ENCODE measurements at places on chromosomes 2 and 18.

DNA sequence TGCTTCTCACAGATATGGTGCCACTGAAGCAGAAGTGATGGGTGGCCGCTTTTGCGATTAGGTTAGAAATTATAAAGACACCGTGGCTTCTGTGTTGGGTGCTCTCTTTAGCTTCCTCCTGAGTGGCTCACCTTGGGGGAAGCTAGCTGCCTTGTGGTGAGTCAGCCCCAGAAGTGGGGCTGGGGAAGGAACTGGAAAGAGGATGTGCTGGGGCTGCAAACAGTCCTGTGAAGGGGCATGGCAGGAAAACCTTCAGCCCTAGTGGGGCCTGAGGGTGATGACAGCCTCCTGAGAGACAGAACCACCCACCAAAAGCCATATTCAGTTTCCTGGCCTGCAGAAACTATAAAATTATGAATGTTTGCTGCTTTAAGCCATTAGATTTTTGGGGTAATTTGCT is 8.9 kb upstream of the ASB18 start:
- no peak for DNase-seq

- no peak for DNase-seq
Observed at GRCh38 chr2:6372317-6372901, 493.3 kb downstream of the CMPK2 start.

- no peak for DNase-seq
Observed at GRCh38 chr2:79910643-79911042, 393.9 kb downstream of the LRRTM1 start.

DNA sequence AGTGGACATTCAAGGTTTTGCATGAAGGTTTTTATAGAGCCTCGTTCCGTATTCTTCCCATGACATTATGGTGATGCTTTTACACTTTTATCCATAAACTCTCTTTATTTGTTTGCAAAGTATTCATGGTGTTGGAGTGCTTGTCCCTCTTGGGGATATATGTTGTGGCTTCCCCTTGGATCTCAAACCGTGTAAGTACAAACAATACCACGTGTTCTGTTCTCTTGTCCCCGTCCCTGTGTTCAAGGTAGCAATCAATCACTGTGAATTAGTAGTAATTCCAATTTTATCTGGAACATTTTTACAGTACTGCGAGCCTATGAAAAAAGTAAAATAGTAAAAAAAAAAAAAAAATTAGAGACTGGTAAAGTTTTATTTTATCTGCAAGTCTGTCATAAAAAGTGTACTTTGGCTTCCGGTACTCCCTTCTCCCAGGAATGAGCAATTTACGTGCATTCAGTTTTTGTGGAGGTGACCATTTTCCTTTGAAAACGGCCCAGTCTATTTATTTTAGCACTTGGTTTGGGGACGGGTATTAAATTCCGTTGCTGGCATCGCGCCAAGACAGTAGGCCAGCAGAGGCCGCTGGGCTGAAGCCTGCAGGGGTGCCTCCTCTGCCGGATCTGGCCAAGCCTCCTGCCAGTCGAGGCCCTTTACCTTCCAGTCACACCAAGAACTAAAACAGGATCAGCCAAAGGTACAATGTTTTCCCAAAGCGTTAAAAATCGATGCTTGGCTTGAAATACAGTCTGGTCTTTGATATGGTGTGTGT is 175.7 kb downstream of the SOCS6 start:
- no peak for DNase-seq

DNA sequence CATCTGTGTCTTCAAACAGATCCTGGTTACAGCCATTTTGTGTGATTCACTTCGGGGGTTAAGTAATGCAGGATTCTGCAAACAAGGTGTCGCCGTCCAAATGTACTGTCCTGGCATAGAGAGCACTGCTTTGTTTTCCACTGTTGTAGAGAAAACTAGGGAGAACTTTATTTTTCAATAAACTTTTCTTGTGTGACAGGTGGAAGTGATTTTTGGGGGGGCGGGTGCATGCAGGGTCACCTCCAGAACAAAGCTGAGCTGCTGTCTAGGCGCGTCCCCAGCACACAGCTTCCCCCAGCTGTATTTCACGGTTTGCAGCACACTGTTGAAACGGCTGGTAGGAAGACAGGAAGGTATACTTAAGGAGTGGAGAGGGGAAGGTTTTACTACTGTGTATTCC is 200.6 kb downstream of the MGAT5 start:
- no peak for DNase-seq

GRCh38 chr2:43266711-43267111 is 40.3 kb upstream of the ZFP36L2 start:
- DNase-seq = no peak

Data from stimulated activated CD8-positive, alpha-beta memory T cell treated with anti-CD3 and anti-CD28 coated beads, Interleukin-4, amount 100 ng/mL, for 4 hours (primary cell).